Type B pancreatic cell (in vitro differentiated cells): ENCODE measurements at places on chromosomes 2 and 18. TPM values are rescaled to one million over a fixed set of nuclear protein-coding genes. Genes with fewer than 3 reads are reported as not detected.

ANTXR1 gene
- total RNA-seq, result 32.3 and 69.5 TPM in 2 replicates

RUFY4 gene
- total RNA-seq, result not detected in 2 replicates

PDE6D gene
- total RNA-seq, result 15.3 and 24.3 TPM in 2 replicates

C2orf15 gene
- 5.6 and 8.2 TPM in 2 replicates for total RNA-seq

KYNU gene
- total RNA-seq, result 0.53 and 1.8 TPM in 2 replicates

HOXD11 gene
- 0.21 and 1.1 TPM in 2 replicates for total RNA-seq

ACOXL gene
- 1.4 and 10.7 TPM in 2 replicates for total RNA-seq

SFTPB gene
- 2.7 and 23.0 TPM in 2 replicates for total RNA-seq

OSR1 gene
- 9.5 and 55.7 TPM in 2 replicates for total RNA-seq

RAB11FIP5 gene
- 18.7 and 22.6 TPM in 2 replicates for total RNA-seq

IGFBP5 gene
- total RNA-seq, result 51.0 and 245 TPM in 2 replicates

VAMP8 gene
- total RNA-seq, result 62.8 and 157 TPM in 2 replicates
